Adipocyte (in vitro differentiated cells): ENCODE measurements at places on chromosomes 3 and 15.

DNA sequence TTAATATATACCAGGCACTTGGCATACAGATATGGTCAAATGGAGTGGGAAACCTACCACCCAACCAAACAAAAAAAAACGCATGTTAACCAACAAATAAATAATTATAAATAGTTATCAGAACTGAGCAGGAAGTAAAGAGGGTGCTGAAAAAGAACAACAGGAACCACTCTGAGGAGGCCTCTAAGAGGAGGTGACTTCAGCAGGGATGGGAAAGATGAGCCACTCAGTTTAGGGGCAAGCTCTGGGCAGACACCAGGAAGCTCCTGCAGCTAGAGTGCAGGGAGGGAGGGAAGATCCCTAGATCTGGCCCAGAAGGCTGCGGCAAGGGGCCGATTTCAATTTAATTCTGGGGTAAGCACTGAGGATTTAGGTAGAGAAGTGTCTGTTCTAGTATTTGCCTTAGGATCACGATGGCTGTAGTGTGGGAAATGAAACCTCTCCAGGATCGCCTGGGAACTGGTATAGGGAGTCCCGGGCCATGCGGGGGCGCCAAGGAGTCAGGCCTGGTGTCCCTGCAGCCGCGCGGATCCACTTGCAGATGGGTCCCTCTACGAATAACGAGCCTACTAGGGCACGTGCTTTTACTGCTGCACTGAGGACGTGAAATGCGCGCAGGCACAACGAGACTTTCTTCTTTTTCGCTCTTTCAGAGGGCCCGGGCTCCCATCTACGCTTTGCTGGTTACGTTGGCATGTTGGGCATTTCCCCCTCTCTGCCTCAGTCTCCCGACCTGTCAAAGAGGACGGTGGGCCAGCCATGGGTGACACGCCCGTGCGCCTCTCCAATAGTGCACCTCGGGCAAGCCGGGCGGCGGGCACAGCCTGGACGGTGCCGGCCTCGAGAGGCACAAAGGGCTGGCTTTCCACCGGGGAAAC lies 1.5 kb upstream of the LIMD1 start:
- peak; percentile 97 for DNase-seq

- DNase-seq: peak; percentile 60
These were observed 150.8 kb upstream of the DPH6 start for GRCh38 chr15:35696767-35697231.

GRCh38 chr15:61746589-61746988 lies 313.7 kb downstream of the VPS13C start:
- DNase-seq: no peak

DNA sequence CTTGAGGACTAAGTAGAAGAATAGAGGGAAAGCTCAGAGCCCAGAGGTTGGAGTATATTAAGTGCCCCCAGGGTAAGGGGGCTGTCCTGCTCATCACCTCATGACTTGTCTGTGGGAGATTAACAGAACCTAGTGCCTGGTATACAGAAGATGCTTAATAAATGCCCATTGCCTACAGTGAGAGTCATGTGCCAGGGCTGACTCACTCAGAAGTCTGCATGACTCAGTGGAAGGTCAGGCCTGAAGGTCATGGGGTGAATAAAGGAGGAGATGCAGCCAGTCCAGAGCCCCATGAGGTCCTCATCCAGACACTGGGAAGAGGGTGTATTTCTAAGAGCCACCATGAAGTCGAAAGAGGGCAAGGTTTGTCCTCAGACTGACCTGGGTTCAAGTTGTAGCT lies 62.5 kb upstream of the TLE3 start:
- no peak for DNase-seq

DNA sequence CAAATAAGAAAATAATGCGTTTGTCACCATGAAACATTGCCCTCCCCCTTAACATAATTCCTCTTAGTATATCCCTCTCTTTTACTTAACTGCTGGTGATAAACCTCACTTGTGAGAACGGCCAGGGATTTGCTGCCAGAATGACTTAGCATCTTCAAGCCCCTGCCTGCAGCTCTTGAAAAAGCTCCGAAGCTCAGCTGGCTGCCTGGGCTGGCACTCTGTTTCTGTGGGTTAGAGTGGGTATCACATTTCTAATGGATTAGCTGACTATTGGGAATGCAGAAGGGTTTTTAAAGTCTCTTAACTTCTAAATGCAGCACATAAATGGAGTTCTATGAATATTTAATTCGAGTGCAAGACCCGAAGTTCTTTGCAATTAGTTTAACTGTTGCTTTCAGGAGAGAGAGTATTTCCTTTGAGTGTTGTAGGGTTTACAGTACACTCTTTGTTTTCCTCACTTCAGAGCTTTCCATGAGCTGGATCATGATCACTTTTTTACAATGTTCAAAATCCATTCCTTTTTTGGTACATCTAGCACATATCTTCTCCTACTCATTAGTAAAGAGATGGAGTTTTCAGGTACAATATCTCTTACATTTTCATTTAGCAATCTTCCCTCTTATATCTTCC lies 124.7 kb upstream of the RBMS3 start:
- DNase-seq: no peak

- DNase-seq: peak; percentile 91
These were observed 14.4 kb downstream of the RNU5B-1 start for GRCh38 chr15:65318870-65319356.

- DNase-seq: no peak
These were observed 235.5 kb downstream of the OPA1 start for GRCh38 chr3:193828477-193828876.

DNA sequence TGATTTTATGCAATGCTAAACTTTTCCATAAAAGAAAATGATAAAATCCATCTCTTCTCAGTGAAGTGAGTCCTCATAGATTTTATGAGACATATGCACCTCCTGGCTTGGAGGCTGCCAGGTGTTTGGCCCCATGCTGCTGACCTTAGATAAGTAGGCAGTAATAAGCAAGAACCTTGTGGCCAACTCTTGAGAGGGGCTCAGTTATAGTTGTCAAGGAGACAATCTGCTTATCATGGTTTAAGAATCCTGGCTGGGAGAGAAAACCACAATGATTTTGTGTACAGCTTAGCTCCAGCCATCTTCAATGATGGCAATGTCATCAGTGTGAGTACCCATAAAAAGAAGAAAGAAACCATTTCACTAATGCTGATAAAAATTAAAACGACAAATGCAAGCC lies 252.1 kb downstream of the CPNE4 start:
- DNase-seq: no peak

DNA sequence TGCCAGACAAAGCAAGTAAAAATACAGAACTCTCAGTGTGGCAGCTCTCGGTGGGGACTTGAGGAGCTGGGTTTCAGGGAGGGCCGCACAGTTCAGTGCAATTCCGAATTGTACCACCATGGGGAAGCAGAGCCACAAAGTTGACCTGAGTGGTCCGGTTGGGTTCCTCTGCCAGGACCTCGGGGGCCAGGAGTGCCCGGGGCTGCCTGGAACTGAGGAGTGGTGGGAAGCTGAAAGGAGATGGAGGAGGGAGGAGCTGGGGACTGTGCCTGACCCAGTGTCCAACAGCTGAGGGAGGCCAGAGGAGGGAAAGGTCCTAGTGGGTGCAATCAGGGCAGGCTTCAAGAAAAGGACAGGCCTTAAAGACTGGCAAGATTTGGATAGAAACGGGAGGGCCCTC lies 32.2 kb upstream of the TRH start:
- DNase-seq: peak; percentile 78

- peak; percentile 98 for DNase-seq
These were observed at the start of gene RPL29 for GRCh38 chr3:51995346-51996163. TSS of gene RPL29 (minus strand) at chr3:51995895. CDS start at chr3:51995461, 434 bp downstream.

DNA sequence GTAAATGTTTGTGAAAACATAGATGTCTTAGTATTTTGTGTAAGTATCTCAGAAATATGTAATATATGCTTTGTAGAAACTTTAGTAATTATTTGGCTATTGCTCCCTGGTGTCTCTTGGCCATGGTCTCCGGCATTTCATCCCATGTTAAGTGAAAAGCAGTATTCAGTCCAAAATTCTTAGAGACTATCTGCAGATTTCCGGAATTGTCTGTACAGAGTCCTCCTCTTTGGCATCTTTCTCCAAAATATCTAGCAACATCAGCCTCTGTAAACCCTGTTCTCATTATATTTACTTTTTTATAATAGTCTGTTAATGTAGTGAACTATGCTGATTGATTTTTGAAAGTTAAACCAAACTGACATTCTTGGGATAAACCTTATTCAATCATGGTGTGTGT lies 352.7 kb downstream of the ARPP21 start:
- DNase-seq: no peak

- no peak for DNase-seq
These were observed 14.3 kb downstream of the BHLHE40 start for GRCh38 chr3:4993276-4994143.

DNA sequence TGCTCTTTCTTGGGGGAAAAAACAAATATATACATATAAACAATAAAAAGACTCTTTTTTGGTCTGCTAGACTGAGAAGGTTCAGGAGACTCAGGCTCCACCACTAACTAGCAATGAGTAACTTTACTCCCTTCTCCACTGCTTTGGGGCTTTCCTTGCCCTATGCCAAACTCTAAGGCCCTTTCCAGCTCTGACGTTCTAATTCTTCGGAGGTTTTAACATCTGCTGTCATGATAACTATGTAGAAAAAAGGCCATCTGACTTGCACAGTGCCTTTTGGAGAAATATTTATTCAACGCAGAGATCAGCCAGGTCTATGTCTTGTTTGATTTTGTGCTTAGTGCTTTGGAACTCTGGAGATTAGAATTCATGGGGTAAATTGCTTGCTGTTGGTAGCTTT lies 156.2 kb downstream of the TMCO5A start:
- no peak for DNase-seq

- DNase-seq: peak; percentile 88
These were observed 17.9 kb upstream of the ANKRD28 start for GRCh38 chr3:15815696-15816095.

GRCh38 chr3:72957297-72957696 lies 39.3 kb upstream of the PPP4R2 start:
- DNase-seq: no peak

DNA sequence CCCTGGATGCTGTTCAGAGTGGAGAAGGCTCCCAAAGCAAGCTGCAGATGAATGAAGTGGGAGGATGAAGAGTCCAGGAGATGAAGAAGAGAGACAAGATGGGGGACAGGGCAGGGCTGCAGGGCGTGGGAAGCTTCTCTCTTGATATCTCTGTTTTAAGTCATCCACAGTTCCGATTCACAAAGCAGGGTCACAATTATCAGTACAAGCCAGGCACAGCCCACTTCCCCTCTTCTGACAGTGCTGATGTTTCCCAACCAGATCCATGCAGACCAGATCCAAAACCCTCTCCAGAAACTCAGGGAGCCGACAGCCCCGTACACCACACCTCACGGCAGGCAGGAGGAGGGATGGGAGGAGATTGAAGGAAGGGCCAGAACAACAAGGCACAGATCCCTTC lies 31.1 kb downstream of the NTRK3 start:
- DNase-seq: no peak

DNA sequence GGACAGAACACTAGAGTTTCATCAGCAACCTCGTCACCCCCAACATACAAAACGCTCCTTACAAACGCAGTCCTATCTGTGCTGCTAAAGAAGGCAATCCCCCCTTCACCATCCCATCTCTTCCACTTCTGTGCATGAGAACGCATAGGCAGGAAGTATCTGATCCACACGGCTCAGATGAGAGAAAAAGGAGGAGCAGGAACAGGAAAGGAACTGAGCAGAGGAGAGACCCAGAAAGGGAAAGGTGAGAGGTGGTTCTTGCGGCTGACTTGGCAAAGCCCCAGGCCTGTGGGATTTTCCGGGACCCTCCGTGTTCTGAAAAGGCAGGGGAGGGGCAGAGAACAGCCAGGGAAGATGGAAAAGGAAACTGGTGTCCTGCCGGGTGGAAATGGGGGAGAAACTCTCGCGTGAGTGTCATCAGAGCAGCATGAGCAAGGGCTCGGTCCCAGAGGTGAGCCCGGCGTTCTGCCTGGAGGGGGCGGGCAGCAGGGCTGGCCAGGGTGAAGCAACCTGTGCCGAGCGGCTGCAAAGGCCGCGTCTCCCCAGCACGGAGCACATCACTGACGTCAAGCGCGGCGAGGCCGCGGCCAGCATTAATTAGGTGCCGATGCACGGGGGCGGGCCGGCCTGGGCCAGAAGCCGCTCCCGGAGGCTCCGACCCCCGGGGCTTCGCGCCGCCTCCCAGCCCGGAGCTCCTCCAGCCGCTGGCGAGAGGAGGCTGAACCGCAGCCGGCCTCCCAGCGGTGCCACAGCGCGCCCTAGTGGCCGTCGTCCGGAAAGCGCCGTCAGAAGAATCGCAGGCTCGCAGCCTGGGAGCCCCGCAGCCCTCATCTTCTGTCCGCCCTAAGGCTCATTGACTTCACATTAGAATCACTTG lies 35.8 kb downstream of the CPN2 start:
- DNase-seq: peak; percentile 92

DNA sequence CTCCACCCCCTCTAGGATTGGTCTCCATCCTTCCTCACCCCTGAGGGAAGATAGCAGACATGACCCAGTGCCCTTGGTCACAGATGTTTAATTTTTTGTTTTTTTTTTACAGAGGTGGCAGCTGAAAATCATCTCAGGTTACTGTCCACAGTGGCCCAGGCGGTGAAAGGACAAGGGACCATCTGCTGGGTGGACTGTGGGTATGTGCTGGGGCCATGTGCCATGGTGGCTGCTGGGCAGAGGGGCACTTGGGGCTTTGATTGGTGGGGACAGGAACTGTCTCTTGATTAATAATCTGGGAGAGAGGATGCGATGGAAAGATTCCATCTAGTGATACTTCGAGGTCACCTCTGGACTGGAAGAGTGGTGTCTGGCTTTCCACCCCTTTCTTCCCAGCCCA lies 25.4 kb downstream of the PDIA5 start:
- DNase-seq: no peak

GRCh38 chr15:81893182-81893835 lies 152.5 kb downstream of the MEX3B start:
- no peak for DNase-seq

GRCh38 chr15:70361891-70362290 lies 264.2 kb upstream of the TLE3 start:
- DNase-seq: no peak

- no peak for DNase-seq
These were observed 27.9 kb upstream of the SLC6A1 start for GRCh38 chr3:10964537-10965167.

GRCh38 chr3:64002233-64002632 lies 21.1 kb downstream of the PSMD6 start:
- DNase-seq: no peak

- DNase-seq: peak; percentile 55
These were observed 497.9 kb upstream of the SGO1 start for GRCh38 chr3:20683910-20684309.

- DNase-seq: peak; percentile 51
These were observed 17.2 kb upstream of the GNB5 start for GRCh38 chr15:52208306-52208946.

- DNase-seq: no peak
These were observed 491.3 kb downstream of the EDEM1 start for GRCh38 chr3:5678844-5679243.

DNA sequence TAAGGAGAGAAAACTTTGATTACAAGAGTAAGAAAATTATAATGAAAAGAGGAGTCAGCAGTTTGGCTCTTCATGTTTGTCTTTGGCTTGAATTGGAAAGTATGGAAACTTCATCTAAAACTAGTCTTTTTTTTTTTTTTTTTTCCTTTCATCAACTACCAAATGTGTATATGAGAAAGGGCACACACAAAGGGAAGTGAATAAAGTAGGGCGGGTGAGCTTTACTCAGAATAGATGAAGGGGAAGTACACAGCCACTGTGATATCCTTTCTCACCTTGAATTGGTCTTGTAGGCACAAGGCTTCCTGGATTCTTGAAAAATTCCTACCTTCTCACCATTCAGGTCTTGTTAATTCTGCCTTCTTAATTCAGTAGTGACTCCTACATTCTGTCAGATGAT lies 652.3 kb upstream of the KCNMB2 start:
- DNase-seq: no peak

- DNase-seq: no peak
These were observed 318.6 kb downstream of the SUCLG2 start for GRCh38 chr3:67335813-67336212.

GRCh38 chr3:182696916-182697315 lies 96.4 kb upstream of the ATP11B start:
- DNase-seq: no peak
